ENCODE measurements at places on chromosomes 2 and 18.

DNA sequence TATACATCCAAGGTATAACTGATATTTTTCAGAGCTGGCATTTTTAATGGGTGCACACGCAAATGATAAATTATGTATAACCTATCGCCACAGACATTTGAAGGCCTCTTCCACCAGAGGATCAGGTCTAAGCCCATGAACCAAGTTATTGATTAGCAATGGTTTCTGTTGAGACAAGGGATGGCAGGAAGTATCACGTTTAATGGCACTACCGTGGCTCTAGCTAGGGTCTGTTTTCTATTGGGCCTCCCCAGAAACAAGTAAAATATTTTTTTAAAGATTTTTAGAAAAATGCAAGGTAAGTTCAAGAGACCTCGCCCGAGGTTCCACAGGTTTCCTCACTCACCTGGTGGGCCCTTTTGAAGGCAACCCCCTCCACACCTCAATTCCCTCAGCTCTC is 667 bp downstream of the GFPT1 start:
- DNase-seq: no peak

DNA sequence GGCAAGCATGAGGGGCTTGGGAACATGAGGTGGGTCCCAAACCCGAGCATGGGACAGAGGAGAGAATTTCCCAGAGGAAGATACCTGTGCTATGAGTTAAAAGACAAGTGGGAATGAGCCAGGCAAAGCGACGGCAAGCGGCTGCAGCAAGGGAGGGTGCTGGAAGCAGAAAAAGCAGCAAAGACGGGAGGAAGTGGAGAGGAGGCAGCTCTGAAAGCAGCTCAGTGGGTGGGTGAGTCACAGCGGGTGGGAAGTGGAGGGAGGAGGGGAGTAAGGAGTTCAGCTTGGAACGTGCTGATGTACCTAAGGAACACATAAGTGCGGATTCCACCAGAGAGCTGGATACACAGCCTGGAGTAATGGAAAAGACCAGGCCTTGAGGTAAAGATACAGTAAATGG is 41.4 kb downstream of the THUMPD2 start:
- no peak for DNase-seq

DNA sequence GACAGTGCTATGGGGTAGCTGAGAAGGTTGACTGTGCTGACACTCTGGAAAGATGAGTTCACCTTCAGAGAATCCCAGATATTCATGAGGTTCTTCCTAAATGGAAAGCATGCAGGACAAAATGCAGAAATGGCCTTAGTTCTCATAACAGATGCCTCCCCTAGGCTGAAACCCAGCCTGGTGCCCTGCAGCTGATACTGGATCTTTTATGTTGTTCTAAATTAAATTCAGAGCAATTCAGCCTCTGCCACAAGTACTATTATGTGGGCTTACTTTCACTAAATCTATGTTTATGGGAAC is 172.0 kb upstream of the SERPINE2 start:
- no peak for DNase-seq

DNA sequence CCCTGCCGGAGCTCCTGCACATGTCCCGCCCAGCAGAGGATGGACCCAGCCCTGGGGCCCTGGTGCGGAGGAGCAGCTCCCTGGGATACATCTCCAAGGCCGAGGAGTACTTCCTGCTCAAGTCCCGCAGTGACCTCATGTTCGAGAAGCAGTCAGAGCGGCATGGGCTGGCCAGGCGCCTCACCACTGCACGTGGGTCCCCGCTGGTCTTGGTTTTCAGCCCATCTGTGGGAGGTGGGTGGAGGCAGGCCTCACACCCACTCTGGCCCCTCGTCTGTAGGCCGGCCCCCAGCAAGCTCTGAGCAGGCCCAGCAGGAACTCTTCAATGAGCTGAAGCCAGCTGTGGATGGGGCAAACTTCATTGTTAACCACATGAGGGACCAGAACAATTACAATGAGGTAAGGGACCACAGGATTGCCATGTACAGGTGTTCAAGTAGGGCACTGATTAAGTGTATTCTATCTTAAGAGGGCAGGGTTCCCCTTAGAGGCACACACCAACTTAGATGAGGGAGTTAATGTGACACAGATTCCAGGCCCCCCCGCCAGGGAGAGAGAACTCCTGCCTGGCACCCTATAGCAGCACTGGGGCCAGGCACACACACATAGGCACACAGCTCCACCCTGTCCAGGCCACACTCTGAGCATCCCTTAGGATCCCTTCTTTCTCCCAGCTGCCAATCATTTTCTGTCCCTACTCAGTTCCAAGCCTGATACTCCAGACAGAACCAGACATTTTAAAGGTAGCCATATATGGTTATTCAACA is 5.4 kb upstream of the CHRNG start:
- DNase-seq: no peak

DNA sequence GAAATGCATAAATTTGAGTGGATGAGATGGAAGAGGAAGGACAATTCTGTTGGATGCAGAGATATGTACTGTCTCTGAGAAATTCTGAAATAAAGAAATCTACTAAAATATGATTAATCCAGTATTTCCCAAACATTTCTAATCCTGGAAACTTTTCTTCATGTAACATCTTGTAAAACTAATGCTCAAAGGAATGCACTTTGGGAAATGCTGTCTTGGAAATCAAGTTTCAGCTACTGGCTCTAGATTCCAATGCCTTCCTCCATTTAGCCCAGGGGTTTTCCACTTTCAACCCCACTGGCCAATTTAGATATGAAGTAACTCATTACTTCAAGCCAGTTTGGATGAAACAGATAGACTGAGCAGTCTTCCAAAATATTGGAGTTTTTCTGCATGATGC is 355.1 kb downstream of the TXNL1 start:
- DNase-seq: no peak

Measured in suprapubic skin (tissue), 4 donors.